Right ventricle myocardium inferior (tissue), 1 donor: ENCODE measurements at places on chromosomes 2 and 18. TPM values are rescaled to one million over a fixed set of nuclear protein-coding genes. Genes with fewer than 3 reads are reported as not detected.

CRYGC gene
- not detected for total RNA-seq

AQP4 gene
- 24.6 TPM for total RNA-seq

C1GALT1C1L gene
- total RNA-seq, result 0.62 TPM

STEAP3 gene
- total RNA-seq, result 12.9 TPM

KCNS3 gene
- 4.5 TPM for total RNA-seq

REEP1 gene
- total RNA-seq, result 23.6 TPM

DNA sequence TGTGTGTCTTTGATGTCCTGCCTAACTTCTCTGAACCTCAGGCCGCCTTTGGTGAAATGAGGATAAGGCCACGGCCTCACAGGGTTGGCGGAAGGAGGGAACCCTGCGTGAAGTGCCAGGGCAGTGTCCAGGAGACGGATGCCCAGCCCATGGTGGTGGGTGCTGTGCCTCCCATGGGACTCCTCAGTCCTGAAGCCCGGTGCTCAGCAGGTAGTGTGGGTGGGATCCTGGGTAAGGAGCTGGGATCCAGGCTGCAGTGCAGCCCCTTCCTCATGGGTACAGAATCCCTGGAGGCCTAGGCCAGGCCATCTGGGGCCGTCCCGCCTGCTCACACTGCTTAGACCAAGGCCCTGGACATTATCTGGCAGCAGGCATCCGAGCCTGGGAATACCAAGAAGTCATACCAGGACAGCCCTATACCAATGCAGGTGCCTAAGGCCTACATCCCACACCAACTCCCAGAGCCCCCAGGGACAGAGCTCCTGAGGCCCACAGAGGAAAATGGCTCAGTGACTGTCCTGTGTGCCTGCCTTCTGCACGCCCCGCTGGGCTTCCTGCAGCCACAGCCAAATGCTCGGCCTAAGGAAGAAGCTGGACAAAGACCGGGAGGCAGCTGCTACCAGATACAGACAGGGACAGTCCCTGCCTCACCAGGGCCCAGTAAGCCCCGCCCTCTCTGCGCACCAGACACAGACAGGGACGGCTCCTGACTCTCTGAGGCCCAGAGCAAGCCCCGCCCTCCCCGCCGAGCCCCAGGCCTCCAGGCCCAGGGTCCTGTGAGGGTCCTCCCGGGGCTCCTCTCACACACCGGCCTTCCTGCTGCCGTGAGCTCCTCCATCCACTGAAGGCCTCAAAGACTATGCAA is 78.0 kb downstream of the NDUFA10 start:
- peak; percentile 53 for DNase-seq

DNA sequence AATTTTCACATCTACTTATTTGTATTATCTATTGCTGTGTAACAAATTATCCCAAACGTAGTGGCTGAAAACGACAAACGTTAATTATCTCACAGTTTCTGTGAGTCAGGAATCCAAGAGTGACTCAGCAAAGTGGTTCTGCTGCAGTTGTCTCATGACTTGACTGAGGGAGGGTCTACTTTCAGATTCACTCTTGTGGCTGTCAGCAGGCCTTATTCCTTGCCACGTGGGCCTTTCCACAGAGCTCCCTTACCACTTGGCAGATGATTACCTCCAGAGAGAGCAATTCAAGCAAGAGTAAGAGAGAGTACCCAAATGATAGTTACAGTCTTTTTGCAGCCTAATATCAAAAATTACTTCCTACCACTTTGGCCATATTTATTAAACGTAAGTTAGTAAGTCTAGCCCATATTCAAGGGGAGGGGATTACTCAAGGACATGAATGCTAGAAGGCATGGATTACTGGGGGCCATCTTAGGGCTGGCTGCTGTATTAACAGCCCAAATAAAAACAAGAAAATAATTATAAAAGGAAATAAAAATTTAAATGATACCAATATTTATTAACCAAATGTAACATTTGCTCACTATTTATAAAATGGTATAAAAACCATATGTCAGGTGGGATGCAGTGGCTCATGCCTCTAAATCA is 48.7 kb upstream of the NBEAL1 start:
- no peak for DNase-seq

DNA sequence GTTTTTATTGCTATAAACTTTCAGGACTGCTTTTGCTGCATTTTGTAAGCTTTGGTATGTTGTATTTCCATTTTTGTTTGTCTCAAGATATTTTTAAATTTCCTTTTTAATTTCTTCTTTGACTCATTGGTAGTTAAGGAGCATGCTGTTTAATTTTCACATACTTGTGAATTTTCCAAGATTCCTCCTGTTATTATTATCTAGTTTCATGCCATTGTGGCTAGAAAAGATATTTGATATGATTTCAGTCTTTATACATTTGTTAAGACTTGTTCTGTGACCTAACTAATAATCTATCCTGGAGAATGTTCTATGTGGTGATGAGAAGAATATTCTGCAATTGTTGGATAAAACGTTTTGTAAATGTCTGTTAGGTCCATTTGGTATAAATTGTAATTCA is 62.1 kb downstream of the NUP35 start:
- no peak for DNase-seq

- DNase-seq, result no peak
Measured at GRCh38 chr18:74996055-74996454, 212.9 kb downstream of the PTGR3 start.

DNA sequence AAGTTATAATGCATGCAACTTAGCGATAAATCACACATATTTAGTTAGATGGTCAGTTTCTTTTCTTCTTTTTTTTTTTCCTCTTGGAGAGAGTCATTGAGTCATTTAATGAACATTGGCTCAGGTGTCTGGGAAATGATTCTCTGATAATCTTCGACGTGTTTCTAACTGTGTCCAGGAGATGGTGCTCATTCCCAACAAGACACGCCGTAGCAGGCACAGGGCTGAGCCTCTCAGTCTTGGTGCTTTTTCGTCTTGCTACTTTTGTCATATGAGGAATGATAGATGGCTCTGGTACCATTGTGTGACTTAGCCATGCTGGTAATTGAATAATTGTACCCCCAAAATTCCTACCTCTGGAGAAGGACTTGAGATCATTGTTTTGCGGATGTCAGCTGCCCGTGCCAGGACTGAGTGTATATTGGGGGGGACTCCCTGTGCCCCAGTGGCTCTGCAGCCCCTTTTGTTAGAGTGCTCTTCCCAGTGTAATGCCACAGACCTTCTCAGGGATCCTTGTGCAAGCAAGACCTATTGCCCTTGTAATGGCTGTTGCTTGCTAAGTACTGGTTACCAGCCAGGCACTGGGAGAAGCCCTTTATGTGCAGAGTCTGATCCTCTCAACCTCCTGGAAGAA is 107.6 kb upstream of the CYRIA start:
- DNase-seq, result no peak

DNA sequence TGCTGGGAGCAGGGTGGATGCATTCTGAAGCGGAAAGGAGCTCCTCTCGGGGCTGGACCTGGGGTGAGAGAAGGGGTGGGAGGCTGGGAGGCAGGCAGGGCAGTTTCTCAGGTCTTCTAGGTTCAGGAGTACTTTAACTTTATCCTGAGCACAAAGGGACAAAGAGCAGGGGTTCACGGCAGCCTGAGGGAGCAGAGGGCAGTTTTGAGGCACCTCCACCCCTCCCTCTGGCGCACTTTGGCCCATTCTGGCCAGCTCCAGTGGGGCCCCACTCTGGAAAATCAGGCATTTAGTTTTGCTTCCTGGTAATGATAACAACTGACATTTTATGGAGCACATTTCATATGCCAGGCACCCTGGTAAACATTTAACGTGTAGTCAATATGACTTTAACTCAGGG is 14.3 kb downstream of the B3GNT7 start:
- no peak for DNase-seq

- no peak for DNase-seq
Measured at GRCh38 chr2:133726973-133727372, 158.7 kb upstream of the NCKAP5 start.

DNA sequence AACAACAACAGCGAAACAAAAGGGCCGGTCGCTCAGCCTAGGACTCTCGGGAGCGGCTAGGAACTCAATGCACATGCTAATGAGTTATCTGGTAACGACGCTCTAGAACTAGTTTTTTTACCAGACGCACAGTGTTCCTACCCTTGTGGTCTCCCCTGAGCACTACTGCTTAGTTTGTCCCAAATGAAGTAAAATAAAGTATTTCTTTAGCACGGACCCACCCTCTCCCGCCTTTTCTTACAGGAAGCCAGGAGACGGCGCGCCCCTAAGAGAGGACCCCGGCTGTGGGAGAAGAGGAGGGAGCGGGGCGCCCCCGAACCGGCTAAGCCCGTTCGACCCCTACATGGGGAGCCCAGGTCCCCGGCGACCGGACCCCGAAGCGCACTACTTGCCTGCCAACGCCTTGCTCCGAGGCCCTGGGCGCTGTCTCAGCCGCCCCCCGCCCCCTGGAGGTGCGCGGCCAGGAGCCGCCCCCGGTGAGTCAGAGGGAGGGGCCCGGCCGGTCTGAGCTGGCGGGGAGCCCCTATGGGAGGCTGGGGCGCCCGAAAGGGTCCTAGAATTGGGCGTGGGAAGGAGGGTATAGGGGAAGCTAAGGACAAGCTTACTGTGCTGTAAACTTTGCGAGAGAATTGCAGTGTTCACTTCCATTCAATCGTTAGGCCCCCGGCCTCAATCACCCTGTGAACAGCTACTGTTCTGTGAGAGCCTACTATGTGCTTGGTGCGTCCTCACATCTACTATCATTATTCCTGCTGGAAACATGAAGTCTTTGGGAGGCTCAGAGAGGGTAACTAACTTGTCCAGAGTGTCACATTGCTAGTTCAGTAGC is 3.6 kb upstream of the CAPG start:
- no peak for DNase-seq

DNA sequence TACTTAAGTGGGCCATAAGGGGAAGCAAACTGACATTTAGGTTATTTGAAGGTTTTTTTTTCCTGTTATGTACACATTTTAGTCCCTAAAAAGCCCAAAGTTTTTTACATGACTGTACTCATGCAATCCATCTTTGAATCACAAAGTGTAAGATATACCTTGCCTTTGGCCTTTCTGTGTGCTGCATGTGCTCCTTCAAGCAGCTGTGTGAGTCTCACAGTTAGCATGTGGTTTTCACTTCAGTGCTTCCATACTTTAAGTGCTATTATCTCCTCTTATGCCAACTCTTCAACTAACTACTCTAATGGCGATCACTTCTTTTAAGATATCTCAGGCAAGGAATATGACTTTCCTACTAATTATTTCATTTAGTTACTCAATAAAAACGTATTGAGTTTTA is 597.1 kb upstream of the ACVR2A start:
- no peak for DNase-seq

DNA sequence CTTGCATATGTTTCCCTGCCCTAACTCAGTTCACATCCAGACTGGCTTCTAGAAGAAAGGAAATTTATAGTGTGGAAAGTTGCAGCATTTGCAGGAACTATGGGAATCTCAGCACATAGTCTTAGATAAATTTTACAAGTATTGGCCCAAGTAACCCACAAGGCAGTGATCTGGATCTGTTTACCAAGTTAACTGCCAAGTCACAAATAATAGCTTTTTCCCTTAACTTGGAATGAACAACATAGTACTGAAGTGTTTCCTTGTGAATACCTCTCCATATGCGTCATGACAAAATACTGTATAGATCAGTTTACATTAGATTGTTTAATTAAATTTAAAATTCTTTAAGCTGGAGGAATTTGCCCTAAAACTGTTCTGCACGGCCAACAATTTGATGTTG is 255.8 kb upstream of the EPAS1 start:
- no peak for DNase-seq

DNA sequence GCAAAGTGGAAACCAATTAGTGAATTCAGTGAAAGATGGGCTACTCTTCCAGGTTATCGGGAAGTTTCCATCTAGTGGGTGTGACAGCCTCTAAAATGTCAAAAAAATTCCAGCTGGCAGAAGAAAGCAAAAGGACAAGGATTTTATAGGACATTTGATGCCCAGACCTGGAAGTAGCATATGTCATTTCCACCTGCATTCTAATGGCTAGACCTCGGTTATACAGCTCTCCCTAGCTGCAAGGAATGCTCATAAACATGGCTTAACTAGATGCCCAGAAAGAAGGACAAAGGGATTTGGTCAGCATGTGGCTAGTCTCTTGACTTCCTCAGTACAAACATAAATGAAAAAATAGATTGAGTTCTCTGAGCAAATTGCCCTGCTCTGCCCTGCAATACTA is 215.4 kb downstream of the NYAP2 start:
- DNase-seq, result no peak

DNA sequence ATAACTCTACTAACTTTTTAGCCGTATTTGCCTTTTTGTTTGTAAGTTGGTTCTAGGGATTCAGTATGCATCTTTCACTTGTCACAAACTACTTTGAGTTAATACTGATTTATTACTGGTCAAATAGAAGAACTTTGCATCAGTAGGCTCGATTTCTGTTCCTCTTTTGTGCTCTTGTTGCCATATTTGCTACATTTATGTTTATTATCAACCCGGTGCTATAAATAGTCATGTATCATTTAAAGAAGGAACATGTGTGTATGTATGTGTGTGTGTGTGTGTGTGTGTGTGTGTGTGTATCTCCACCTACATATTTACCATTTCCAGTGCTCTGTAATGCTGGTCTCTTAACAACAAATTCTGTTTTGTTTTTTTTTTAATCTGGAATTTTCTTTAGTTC is 79.6 kb upstream of the B3GNT7 start:
- DNase-seq, result no peak

DNA sequence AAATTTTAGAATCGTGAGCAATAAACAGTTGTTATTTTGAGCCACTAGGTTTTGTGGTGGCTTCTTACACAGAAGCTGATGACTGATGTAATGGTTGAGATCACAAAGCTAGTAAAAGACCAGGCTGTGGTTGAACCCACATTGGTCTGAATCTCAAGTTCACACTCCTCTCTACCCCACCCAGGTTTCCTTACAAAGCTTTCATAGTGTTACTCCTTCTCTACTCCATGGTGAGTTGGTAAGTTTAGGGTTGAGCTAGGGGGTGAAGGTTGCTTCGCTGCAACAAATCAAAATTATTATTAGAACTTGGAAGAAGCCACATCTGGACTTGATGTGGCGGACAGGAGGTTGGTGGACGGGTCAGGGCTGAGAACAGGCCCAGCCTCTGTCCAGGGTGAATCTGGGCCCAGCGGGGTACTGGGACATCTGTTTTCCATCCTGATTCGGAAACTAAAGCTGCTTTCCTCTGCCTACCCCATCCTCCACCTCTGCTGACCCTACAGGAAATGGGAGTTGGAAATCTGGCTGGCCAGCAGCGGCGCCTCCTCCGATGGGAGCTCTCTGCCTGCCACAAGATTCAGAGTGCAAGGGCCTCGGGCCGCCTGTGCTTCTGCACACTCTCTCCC is 86.3 kb downstream of the ZFP36L2 start:
- peak; percentile 69 for DNase-seq

DNA sequence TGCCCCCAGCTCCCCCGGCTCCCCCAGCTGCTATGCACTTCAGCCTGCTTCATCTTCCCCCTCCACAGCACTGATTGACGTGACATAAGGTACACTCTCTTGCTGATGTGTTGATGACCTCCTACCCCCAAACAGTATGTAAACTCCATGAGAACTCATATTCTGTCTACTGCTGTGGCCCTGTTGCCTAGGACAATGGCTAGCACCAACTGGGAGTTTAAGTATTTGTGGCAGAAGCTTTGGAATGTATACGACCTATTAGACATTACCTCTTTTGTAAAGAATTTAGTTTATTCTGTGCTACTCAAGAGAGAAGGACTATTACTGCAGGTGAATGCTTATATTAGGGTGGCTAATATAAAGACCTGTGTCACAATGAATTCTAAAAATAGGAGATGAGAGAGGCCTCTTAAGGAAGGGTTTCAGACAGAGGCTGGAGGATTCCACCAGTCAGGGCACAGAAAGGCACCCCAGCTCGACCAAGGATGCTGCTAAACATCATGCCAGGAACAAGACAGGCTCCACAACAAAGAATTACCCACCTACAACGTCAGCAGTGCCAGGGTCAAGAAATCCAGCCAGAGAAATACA is 60.6 kb downstream of the CABYR start:
- DNase-seq, result no peak

GRCh38 chr2:191864628-191865374 is 17.9 kb upstream of the CAVIN2 start:
- DNase-seq, result no peak
